Activated CD4-positive, alpha-beta T cell treated with anti-CD3 and anti-CD28 coated beads, Interleukin-2, amount 50 U/mL, for 16 hours (primary cell): ENCODE measurements at places on chromosomes 3 and 15.
A peak's percentile ranks its signal among the peaks of the same experiment; 100 is the strongest.

DNA sequence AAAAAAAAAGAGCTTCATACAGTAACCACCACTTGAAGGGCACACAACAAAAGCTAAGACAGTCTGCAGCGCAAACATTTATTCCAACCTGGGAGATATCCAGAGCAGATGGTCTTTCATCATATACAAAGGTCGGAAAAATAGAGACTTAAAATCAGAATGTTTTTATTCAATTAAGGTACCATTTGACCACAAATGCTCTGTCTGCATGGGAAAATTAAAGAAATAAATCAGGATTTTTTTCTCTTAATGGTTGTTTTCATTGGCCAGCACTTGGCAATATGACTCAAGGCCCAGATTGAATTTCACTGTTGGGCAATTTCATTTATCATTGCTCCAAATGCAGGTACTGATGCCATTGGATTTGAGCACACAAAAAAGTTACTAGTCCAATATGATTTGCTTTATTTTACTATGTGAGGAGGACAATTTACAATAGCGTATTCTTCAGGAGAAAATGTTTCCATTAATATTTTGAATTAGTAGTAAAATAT lies 145.9 kb upstream of the AGTR1 start:
- DNase-seq: no peak

DNA sequence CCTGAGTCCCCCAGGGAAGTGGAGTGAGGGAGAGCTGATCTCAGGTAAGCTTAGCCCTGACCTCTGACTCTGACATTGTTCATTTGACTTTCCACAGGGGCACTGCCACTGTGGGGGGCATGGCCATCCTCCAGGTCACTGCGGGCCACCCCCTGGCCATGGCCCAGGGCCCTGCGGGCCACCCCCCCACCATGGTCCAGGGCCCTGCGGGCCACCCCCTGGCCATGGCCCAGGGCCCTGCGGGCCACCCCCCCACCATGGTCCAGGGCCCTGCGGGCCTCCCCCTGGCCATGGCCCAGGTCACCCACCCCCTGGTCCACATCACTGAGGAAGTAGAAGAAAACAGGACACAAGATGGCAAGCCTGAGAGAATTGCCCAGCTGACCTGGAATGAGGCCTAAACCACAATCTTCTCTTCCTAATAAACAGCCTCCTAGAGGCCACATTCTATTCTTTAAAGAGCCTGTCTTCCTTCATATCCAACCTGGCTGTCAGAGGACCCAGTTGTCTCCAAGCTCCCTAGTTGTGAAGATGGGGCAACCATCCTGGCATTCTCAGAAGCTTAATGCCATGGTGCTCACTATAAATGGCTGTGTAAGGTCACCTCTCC lies 1.9 kb upstream of the DISP2 start:
- DNase-seq: no peak

DNA sequence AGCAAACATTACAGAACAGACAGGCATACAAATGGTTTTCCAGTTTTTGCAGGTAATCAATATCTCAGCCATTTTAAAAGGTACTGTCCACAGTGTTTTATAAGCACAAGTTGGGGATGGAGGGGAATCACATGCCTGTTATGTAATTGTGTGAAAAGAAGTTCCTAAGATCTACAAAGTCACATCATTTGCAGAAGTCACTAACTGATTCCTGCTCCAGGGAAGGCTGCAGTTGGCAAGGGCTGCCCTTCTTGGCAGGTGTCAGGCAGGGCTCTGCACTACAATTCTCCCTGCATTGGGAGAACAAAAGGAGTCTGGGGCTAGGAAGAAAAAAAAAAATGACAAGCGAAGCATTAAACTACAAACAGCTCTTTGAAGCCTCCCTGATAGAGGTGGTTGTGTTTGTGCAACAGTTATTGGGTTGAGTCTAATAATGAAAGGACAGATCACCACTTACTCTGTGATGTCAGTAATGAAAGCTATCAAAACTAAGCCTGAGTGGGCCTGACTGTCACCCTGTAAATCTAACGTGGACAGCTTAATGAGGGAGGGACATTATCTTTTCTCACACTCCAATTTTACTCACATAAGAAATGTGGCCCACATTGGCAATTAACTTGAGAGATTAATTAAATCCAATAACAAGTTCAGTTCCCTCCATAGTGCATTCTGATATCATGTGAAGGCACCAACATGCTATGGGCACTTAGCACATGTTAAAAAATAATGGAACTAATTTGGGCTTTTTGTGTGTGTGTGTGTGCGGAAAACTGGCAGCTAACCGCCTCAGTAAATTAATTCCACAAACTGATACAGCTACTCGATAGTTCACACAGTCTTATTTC lies 242.9 kb downstream of the FHIT start:
- DNase-seq: no peak

GRCh38 chr15:88800026-88800425 lies 3.2 kb upstream of the ACAN start:
- peak; percentile 11 for DNase-seq

GRCh38 chr15:36961956-36962355 lies 138.4 kb downstream of the MEIS2 start:
- no peak for DNase-seq

- no peak for DNase-seq
Observed at GRCh38 chr15:55991802-55992768, 1.3 kb downstream of the NEDD4 start.

- no peak for DNase-seq
Observed at GRCh38 chr15:69562564-69562963, 109.9 kb downstream of the RPLP1 start.

DNA sequence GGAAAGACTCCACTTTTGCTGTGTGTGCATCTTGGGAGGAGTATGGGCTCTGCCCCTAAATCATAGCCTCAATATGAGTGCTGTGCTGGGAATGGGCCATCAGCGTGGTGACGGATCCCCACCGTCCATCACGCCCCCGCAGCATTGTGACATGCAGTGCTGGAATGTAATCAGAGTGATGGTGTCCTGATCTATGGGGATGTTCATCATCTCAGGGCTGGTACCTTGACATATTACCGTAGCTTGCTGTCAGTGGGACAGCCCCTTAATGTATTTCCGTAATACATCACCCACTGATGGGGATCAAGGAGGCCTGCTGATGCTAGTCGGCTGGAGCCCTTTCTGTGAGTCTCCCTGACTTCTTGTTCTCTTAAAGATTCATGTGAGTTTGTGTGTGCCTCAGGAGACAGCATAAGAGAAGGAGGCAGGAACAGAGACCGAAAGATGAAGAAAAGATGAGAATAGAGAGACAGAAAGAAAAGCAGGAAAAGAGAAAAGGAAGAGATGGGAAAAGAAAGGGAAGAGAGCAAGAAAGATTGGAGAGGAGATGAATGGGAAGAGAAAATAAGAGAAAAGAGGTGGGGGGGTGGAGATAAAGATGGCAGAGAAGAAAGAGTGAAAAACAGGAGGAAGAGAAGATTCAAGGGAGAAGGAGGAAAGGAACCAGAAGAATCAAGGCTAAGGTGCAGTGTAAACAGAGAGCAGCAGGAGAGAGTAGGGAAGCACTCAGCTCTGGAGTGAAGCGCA lies 183.7 kb downstream of the RPLP1 start:
- no peak for DNase-seq
